ENCODE measurements at places on chromosomes 7 and 10.

GRCh38 chr10:114095559-114096337 lies 52.1 kb downstream of the ADRB1 start:
- no peak for DNase-seq

DNA sequence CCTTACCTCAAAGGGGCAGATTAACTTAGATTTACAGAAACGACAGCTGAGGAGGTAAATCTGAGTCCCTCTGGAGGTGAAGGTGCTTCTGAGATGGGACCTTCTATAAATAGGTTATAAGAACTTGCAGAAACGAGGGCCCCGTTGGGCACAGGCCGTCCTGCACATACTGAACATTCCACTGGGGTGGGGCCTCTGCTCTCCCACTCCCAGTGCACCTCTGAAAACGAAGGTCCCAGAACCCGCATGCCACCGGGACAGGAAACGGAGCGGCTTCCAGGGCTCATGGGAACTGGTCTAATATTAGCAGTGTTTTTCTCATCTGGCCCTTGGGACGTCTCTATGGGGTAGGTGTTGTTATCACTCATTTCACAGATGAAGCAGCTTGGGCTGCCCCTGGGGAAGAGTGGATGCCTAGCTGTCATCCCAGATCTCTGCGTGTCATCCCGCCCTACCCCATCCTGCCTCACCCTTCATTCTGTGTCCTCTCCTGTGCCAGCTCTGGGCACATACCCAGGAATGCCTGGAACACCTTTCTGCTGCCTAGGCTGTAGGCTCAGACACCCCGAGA lies 19.6 kb downstream of the C10orf62 start:
- no peak for DNase-seq

DNA sequence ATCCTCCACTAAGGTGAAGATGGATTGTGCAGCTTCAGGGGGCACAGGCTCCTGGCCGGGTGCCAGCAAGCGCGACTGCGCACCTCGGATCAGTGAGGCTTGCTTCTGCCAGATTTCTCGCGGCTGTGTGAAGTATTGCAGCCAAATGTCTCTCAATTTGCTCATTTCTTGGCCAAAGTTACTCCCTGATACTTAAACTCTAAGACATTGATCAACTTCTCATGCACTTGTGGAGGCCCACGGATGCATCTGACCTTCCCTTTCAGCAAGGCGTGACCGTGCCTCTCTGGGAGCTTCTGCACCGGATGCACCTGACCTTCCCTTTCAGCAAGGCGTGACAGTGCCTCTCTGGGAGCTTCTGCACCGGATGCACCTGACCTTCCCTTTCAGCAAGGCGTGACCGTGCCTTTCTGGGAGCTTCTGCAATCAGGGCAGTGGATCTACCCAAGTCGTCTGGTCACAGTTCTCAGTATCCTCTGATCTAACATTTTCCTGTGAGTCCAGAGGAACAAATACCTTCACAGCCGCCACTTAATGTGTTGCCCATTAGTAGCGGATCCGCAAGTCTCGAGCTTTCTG lies 248.3 kb downstream of the ADARB2 start:
- DNase-seq: no peak

GRCh38 chr7:104862719-104863118 lies 151.3 kb upstream of the KMT2E start:
- DNase-seq: no peak

All from activated T-cell treated with anti-CD3 and anti-CD28 coated beads, Interleukin-2, amount 50 U/mL, for 24 hours (primary cell).